ENCODE measurements at places on chromosomes 16 and 17.

- no peak for DNase-seq
Measured at GRCh38 chr16:21997697-21998480, 3.0 kb downstream of the PDZD9 start.

GRCh38 chr17:57256708-57257112, 387 bp downstream of the MSI2 start:
- no peak for DNase-seq

DNA sequence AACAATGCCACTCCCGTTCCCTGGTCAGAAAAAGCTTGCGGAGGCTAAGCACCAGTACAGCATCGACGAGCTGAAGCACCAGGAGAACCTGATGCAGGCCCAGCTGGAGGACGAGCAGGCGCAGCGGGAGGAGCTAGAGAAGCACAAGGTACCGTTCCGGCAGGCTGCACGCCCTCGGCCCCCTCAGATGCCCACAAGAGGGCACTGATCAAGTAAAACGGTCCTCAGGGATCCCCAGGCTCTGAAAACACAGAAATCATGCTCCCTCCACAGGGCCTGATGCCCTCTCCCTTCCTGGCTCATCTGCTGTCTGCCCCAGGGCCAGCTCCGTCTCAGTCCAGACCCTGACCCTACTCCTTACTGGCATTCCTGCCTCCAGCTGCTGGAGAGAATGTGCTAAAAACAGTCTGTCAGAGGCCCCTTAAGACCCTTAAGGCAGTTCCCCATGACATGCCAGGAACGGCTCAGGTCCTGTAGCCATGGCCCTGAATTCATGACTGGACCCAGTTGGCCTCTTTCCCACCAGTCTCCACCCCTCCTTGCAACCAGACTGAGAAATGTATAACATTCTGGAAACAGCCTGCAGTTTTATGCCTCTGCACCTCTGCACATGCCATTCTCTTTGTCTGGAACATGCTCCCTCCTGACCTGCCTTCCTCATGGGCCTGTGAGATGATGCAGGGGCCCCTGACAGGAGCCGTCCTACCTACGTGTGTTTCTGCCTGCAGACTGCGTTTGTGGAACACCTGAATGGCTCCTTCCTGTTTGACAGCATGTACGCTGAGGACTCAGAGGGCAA, 21.8 kb downstream of the DRC3 start:
- no peak for DNase-seq

- no peak for DNase-seq
Measured at GRCh38 chr17:60463157-60463835, 41.0 kb downstream of the CHCT1 start.

DNA sequence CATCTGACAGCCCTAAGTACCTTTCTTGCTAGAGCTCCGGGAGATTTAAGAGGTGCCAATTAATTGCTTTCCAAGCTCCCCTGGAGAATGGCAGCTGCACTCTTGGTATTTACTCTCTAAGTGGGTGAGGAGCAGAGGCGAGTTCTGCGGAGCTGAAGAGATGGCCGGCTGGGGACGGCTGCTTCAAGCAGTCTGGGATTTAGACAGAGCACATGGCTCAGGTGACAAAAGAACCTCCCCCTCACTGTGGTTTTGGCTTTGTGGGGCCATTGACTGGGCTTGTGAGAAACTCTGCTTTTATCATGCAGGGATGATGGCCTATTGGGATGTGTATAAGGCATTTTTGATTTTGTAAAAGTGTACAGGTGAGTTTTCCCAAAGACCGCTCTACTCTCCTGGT, 239.3 kb upstream of the EEF2KMT start:
- peak; percentile 76 for DNase-seq

GRCh38 chr17:80637048-80637781, 92.6 kb downstream of the RPTOR start:
- peak; percentile 62 for DNase-seq

DNA sequence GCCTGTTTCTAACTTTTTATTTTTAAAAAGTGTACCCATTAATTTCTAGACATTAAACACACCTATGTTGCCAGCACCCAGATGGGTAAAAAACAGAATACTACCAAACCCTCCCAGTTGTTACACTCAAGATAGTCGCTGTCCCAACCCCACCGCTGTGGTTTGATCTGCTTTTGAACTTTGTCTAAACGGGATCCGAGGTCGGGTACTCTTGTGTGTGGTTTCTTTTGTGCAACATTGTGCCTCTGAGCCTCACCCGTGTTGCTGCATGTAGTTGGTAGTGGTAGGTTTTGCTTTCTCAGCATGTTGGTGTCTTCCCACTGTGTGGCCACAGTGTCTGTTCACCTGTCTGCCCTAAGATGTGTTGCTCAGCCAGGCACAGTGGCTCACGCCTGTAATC, 4.3 kb downstream of the KLHL36 start:
- no peak for DNase-seq

GRCh38 chr16:27740496-27741201, 190.7 kb downstream of the KATNIP start:
- no peak for DNase-seq

- no peak for DNase-seq
Measured at GRCh38 chr16:31273676-31274075, 13.9 kb downstream of the ITGAM start.

- DNase-seq, result no peak
Measured at GRCh38 chr16:23945243-23945642, 109.5 kb downstream of the PRKCB start.

- no peak for DNase-seq
Measured at GRCh38 chr17:33079201-33079600, 87.6 kb downstream of the SPACA3 start.

GRCh38 chr16:13437413-13437795, 482.6 kb upstream of the ERCC4 start:
- no peak for DNase-seq

- peak; percentile 58 for DNase-seq
Measured at GRCh38 chr17:67376737-67377487, at the start of gene PITPNC1. Gene PITPNC1, plus strand, starts transcription at chr17:67377281.

GRCh38 chr16:53542283-53542682, 39.3 kb upstream of the AKTIP start:
- no peak for DNase-seq

GRCh38 chr16:85601730-85602401, 11.3 kb upstream of the GSE1 start:
- no peak for DNase-seq

GRCh38 chr17:50817838-50818237, 17.5 kb upstream of the WFIKKN2 start:
- DNase-seq, result no peak

DNA sequence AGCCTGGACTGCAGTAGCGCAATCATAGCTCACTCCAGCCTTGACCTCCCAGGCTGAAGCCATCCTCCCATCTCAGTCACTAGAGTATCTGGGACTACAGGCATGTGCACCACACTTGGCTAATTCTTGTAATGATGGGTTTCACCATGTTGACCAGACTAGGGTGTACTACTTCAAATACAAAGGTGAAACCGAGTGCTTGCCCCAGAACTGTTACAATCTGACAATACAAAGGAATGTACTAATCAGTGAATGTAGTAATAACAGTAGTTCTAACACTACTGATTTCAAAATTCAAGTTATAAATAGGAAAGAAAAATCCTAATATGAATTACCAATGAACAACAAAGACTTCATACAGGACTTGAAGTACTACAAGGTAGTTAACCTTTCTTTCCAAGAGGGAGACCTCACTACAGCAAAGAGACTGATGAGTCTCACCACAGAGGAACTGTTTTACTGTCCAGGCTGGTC, 24.4 kb downstream of the CRK start:
- DNase-seq, result no peak

GRCh38 chr16:89015271-89015859, 38.4 kb upstream of the CBFA2T3 start:
- DNase-seq, result no peak

- no peak for DNase-seq
Measured at GRCh38 chr16:5874899-5875298, 777.3 kb upstream of the EEF2KMT start.

DNA sequence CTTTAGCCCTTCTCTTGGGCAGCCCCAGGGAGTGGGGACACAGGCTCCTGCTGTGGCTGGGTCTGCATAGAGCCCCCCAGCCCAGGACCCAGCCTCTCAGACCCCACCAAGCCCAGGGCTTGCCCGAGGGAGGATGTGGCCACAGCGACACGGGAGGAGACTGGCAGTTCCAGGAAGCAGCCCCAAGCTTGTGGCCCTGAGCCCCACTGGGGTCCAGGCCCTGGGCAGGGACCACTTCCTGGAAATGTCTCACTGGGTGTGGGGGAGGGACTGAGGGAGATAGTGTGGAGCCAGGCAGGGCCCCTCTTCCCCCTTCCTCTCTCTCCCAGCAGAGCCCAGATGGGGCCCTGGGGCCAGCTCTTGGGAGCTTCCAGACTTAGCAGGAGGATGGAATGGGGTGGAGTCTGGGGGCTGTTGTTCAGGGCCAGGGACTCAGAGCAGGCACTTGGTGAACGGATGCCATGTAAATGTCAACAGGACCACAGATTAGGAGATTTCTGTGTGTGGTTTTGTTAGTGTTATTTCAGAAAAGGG, 35.3 kb downstream of the ADGRG5 start:
- no peak for DNase-seq

Data from NCI-H187 (cell line).